Fibroblast of lung (primary cell): ENCODE measurements at places on chromosomes 11 and 22.
A peak's percentile ranks its signal among the peaks of the same experiment; 100 is the strongest.

GRCh38 chr11:116517077-116517476 is 255.7 kb downstream of the BUD13 start:
- no peak for DNase-seq

DNA sequence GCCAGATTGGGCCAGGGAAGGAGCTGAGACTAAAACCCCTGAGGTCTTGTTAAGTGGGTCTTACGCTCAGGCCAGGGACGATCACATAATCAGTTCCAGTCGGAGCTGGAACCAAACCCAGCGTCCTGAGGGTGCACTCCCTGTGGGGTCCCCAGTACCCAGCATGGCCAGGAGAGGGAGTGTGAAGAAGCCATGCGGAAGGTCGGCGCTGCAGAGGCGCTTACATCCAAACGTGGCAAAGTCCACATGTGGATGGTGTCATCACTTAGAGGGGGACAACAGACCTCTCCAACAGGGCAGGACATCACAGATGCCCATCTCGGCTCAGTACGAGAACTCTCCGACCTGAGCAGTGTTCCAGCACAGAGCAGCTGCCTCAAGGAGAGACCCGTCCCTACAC is 8.3 kb downstream of the ATP5MGL start:
- no peak for DNase-seq

- DNase-seq, result no peak
Measured at GRCh38 chr11:11113626-11114025, 239.4 kb downstream of the CSNK2A3 start.

DNA sequence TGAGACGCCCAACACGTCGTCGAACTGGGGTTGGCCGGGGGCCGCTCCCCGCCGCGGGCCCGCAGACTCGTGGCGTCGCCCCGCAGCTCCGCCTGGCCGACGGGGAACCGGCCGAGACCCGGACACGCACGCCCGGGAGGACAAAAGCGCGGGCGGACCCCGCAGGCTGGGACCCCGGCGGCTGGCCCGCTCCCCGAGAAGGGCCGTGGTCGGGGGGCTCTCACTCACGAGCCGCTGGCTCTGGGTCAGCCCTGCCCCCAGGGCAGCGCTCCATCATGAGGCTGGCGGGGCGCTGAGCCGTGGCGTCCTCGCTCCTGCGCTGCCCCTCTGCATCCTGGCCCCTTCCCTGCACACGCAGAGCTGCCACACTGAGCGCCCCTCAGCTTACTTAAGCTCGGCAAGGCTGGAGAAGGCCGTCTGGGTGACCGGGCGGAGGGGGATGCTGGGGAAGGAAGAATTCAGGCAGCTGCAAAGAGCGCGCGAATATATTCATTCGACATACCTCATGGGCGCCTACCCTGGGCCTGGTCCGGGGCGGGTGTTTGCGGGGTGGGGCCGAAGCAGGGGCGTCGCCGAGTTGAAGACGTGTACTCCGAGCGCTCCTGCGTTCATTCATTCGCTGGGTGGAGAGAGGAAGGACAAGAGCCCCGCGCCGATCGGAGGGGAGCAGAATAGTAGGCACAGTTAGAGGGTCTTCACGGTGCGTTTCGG is 579 bp upstream of the CYB5R2 start:
- no peak for DNase-seq

- DNase-seq, result no peak
Measured at GRCh38 chr11:32444186-32444585, 8.8 kb upstream of the WT1 start.

- DNase-seq, result no peak
Measured at GRCh38 chr11:85407648-85408047, 219.5 kb downstream of the DLG2 start.

GRCh38 chr11:44600261-44600660 is 34.8 kb downstream of the CD82 start:
- no peak for DNase-seq

DNA sequence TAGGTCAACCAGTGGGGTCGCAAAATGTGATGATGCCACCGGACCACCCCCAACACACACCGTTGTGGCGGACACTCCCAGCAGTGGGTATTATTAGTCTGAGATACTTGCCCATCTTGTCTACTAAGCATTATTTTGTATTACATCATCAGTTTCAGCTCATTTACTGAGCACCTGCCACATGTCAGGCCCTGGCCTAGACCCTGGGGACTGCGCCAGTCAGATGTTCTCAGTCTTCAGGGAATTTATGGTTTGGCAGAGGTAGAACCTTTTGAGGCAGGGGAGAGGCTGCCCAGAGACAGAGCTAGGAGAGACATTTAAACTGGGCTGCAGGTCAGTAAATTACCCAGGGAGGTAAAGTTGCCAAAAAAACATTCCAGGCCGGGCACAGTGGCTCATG is 43.1 kb upstream of the GCAT start:
- DNase-seq, result no peak

GRCh38 chr11:4511282-4512245 is 29.1 kb downstream of the OR52K1 start:
- no peak for DNase-seq

- DNase-seq, result no peak
Measured at GRCh38 chr11:104995001-104995408, 26.6 kb upstream of the CASP4 start.

DNA sequence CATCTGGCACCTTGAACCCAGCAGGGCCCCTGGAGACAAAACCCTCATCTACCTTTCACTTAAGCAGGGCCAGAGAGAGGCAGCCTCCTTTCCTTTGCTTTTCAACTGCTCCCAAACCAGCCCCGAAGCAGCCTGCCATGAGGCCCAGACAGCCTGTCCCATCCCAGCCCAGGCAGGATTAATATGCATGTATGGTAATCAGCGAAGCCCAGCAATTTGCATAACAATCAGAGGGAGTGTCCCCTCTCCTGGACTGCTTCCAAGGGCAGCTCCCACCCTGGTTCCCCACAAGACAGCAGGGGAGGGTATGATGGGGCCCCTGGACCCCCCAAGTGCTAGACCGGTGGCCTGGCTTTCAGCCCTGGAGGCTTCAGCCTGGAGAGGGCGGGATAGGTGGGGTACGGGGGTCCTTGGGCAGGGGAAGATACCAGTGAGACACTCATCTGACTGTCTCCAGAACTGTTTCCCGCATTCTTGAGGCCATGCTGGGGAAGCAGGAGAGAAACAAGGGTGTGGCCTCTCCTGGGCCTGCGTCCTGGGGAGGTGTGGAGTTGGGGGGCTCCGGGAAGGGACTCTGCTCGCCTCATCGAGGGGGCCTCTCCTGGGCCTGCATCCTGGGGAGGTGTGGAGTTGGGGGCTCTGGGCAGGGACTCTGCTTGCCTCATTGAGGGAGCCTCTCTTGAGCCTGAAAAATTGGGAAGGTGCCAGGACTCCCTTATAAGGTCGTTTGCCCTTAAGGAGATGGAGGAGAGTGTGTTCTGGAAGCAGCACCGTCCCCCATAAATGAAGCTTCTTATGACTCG is 93.2 kb upstream of the PRR5 start:
- no peak for DNase-seq

GRCh38 chr11:61061081-61061826 is 41.0 kb upstream of the CD5 start:
- DNase-seq, result peak; percentile 30

DNA sequence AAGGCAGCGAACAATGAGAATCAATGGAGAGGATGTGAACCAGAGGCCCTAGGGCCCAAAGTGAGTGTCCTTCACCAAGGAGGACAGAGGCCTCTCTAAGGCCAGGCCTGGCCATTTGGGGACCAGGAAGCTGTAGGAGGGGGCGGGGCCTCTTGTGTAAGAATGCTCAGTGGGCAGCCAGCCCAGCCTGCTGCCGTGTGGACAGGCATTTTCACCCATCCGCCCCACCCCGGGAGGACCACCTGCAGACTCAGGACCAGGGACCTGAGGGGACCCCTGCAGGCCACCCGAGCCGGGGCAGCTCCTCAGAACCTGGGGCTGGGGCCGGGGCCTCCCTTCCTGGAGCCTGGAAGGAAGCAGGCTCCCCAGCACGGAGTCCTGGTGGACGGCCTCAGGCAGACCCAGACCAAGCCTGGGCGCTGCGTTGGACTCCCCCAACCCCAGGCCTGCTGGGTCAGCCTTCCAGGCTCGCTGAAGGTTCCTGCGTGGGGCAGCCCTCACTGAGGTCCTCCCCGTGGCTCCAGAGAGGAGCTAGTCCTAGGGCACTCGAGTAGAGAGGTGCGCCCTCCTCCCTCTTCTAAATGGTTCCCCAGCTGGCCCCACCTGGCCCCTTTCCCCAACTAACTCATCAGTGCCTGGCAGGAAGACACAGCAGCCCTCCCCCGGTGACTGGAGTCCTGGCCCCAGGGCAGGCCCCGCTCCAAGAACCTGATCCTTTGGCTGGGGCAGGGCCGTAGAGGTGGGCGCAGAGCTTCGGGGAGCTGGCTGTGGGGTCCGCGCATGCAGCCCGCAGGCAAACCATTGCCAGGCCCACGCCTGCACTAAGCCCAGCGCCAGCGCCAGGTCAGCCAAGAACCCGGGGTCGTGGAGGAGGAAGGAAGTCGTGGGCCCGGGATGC is 1.5 kb upstream of the TRABD start:
- DNase-seq, result peak; percentile 51

DNA sequence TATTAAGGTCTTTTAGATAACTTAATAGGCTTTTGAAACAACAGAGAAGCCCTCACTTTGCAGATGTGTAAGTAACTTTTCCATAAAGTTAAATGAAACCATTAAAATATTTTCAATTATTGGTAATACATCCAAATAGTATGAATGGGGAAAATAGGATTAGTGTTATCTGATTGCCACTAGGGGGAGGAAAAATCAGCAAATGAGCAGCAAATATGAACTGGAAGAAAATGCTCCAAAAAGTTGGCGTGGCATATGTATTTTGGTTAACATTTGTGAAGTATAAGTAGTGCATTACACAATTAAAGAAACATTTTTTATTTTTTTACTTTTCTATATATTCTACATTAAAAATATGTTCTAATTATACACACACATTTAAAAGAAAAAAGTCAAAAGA is 259.8 kb upstream of the ANO5 start:
- DNase-seq, result no peak

- DNase-seq, result peak; percentile 23
Measured at GRCh38 chr11:61488651-61489291, 19.8 kb upstream of the LRRC10B start.

GRCh38 chr11:98047647-98048046 is 973.1 kb upstream of the CNTN5 start:
- no peak for DNase-seq

DNA sequence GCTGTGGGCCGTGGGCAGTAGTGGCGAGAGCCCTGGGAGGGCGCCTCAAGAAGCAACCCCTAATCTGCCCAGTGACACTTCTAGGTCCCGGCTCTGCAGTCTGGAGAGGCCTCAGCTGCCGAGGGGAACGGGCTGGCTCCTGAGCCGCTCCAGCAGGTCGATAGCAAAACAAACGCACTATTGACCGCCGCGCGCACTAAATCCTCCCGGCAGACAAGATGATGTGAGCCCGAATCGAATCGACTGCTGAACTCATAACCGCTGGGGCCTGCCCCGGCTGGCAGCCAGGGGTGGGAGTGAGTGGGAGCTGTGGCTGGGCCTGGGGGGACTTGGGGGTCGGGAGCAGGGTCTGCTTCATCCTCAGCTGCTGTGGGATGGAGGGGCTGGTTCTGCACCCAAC is 36.1 kb downstream of the FLRT1 start:
- DNase-seq, result no peak
